ENCODE measurements at places on chromosomes 7 and 10.

DNA sequence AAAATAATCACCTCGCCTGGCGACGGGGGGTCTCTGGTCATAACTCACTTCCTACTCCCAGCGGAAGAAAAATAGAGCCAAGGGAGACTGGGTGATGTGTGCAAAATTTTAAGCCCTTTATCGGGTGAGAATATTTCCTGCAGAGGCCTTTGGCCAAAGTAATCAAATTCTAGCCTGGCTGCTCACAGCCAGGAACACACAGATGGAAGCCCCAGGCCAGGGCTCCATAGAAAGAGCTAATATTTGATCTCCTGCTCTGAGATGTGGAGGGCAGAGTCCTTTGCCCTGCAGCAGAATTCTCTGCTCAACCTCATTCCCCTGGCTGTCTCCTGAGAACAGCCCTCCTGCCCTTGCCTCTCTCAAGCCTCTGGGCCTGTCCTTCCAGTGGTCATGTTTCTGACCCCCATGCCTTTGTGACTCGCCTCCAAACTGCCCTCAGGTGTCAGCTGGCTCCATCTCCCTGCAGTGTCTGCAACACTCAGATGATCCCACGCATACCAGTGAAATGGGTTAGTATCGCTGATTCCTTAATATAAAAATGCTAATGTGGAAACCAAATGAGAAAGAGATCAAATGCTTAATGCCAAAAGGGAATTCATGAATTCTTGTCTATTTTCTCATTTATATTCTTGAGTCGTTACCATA lies 34.5 kb downstream of the FRMD4A start:
- no peak for DNase-seq

DNA sequence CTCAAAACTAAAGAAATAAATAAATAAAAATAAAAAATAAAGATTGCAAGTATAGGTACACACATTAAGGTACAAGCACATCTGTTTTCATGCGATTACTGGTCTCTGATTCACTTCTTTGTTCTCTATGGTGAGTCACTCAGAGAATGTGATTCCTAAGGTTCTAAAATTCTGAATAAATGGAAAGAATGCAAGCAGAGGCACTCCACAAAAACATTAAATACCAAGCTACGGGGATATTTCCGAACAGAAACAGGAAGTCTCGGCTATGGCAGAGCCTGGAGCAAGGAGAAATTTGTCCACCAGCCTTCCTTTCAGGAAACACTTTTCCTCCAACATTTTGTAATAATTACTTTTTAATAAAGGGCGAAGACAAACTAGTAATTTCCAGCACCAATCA lies 1.4 kb downstream of the VOPP1 start:
- no peak for DNase-seq

- DNase-seq = no peak
Observed at GRCh38 chr7:30470771-30471170, 7.8 kb downstream of the NOD1 start.

DNA sequence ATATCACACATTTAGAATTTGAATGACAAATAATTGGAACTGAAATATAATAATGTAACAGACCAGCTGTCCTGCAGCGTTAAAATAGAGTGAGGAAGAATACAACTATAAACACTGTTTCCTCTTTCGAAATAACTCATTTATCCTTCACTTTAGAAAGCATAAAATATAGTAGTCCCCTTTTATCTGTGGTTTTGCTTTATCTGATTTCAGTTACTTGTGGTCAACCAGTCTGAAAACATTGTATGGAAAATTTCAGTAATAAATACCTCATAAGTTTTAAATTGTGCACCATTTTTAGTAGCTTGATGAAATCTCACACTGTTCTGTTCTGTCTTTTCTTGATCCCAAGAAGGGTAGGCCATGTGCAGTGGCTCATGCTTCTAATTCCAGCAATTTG lies 31.7 kb downstream of the POLR1F start:
- no peak for DNase-seq

GRCh38 chr10:132058111-132058745 lies 7.5 kb upstream of the JAKMIP3 start:
- no peak for DNase-seq

DNA sequence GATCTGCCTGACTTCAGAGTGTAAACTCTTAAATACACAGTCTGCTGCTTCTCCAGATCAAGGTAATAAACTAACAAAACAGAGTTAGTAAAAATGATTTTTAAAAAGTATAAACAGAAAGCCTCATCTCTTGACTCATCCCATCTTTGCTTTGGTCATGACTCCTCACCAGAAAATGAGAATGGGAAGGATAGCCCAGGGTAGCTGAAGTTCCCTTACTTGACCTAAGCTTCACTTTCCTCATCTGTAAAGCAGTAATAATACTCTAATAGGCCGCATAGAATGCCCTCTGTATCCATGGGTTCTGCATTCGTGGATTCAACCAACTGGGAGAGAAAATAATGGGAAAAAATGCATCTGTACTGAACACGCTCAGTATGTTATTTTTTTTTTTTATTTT lies 11.3 kb upstream of the SLC25A28 start:
- no peak for DNase-seq

GRCh38 chr10:61855771-61856170 lies 45.7 kb upstream of the ARID5B start:
- DNase-seq = no peak

Data from NCI-H460 (cell line).